Activated naive CD4-positive, alpha-beta T cell treated with anti-CD3 and anti-CD28 coated beads for 36 hours (primary cell): ENCODE measurements at places on chromosomes 4 and X. TPM values are rescaled to one million over a fixed set of nuclear protein-coding genes. Genes with fewer than 3 reads are reported as not detected.

SNCA gene
- total RNA-seq, result 1.1 TPM

- no peak overlapping the region for H3K4me3 ChIP-seq
- no peak overlapping the region for H3K27ac ChIP-seq
- H3K4me1 ChIP-seq, result no peaks in the 10 kb centered on the region
- H3K27me3 ChIP-seq, result no peaks in the 10 kb centered on the region
These were observed 29.1 kb upstream of the TRO start for GRCh38 chrX:54891573-54891972.

DNA sequence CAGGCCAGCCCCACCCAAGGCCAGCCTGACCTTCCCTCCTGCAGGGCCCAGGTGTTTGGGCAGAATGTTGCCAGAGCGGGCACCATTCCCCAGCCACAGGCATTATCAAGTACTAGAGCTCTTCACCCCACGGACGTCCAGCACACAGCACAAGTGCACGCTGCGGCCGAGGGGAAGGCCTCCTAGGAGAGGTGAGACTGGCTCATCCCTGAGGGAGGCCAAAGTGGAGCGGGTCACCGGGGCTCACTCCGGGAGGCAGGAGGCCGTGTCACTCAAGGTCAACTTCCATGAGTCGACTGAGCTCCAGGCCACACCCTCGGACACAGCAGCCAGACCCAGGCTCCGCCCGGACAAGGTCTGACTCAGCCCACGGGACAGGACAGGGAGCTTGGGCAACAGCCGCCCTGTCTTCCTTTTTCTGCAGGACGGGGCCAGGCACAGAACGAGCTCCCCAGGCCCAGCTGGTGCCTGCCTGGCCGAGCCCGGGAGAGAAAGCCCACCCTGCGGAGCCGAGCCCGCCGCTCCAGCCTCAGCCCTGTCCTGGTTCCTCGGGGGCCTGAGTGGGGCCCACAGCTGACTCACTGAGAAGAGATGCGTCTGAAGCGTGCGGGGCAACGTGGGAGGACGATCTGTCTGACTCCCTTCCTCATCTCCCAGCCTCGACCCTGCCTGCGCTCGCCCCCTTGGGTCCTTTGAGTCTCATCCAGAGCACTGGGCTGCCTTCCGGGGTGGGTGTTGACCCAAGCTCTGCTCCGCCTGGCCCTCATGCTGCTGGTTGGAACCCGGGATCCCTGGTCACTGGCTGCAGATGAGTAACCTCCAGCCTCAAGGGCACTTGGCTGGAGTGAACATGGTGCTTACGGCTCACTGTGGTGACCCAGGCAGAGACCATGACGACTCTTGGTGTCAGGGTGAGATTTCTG, 1.6 kb downstream of the SLC49A3 start:
- H3K36me3 ChIP-seq, result no peaks in the 10 kb centered on the region
- no peak overlapping the region for H3K4me3 ChIP-seq
- H3K27me3 ChIP-seq, result peaks cover 19% of the 10 kb centered on the region
- H3K4me1 ChIP-seq, result no peaks in the 10 kb centered on the region

DNA sequence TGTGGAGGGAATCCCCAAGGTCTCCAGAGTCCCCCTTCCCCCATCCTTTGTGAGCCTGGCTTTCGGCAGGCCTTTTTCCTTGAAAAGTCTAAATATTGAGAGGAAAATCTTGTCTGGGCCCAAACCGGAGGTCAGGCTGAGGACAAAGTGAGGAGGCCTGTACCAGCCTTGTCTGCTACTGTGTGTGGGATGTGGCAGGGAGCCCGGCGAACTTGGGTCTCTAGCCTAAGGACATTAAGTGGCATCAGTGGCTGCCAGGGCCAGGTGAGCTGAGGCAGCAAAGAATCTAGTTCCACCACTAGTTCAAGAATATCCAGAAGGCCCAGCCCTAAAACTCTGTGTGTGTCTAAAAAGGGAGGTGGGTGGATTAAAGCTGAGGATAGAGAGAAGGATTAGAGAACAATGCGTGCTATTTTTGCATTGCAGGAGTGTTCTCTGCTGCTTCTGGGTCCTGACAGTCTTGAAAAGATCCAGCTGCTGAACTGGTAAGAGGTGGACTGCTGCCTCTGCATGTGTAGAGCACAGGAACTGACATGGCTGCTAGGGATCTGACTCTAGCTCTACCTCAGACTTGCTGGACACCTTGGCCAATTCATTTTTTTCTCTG, 1.2 kb upstream of the AMER1 start:
- peak overlapping the region; percentile 79 for H3K4me3 ChIP-seq
- H3K27ac ChIP-seq, result peak overlapping the region; percentile 91
- H3K36me3 ChIP-seq, result no peaks in the 10 kb centered on the region
- no peak for DNase-seq

DNA sequence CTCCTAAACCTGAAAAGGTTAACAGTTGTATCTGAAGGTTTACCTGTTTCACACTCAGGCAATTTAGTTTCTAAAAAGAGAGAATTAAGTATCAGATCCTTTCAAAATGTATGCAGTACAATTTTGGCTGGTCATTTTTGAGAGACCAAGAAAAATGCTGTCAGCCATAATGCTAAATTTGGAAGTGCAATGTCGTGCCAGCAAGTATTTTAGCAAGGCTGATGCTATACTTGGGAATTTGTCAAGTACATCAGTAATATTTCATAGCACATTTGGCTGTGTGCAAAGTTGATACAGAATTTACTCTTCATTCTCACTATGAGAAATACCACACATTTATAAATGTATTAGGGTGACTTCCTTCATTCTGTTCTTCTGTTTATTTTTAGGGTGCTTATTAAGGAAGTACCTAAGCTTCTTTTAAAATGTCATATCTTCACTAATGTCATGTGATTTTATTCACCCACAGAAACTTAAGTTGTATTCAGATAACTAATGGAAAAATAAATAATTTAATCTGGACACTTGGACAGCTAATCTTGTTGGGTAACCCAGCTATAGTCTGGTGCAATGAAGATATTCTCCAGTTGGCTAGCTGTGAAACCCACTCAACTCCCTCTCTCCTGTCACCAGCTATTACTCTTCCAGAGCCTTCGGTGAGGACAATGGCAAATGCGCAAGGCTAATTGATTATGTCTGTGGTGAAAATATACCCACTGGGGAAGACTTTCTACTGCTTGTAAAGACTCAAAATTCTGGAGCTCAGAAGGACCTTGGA, 84.2 kb upstream of the TLL1 start:
- H3K4me3 ChIP-seq, result no peak overlapping the region
- no peak for DNase-seq
- H3K27ac ChIP-seq, result no peak overlapping the region
- H3K36me3 ChIP-seq, result no peaks in the 10 kb centered on the region
- no peaks in the 10 kb centered on the region for H3K4me1 ChIP-seq

GRCh38 chr4:115844180-115844579, 730.8 kb upstream of the NDST4 start:
- H3K4me3 ChIP-seq, result no peak overlapping the region
- no peak overlapping the region for H3K27ac ChIP-seq
- H3K36me3 ChIP-seq, result no peaks in the 10 kb centered on the region
- no peak for DNase-seq

CT45A5 gene
- not detected for total RNA-seq

CSAG3 gene
- 0.74 TPM for total RNA-seq

DNA sequence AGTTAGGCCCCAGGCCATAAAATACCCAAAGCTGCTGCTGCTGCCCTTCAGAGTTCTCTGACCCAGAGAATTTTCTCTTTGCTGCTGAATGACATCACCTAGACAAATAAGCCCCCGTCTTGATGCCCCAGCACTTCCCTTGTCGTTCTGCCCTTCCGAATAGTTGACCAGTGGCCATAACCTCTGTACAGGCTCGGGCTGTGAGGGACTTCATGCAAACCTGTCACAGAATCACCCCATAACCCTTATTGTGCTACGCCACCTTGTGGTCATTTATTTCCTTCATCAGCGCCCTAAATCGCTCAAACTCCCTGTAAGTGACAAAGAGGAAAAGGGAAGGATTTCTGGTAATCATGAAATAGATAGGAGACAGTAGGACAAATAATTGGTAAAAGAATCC, 18.8 kb downstream of the SPACA5 start:
- H3K4me1 ChIP-seq, result peaks cover 10% of the 10 kb centered on the region
- no peak overlapping the region for H3K4me3 ChIP-seq
- peak; percentile 52 for DNase-seq
- no peaks in the 10 kb centered on the region for H3K36me3 ChIP-seq
- H3K27ac ChIP-seq, result no peak overlapping the region

DNA sequence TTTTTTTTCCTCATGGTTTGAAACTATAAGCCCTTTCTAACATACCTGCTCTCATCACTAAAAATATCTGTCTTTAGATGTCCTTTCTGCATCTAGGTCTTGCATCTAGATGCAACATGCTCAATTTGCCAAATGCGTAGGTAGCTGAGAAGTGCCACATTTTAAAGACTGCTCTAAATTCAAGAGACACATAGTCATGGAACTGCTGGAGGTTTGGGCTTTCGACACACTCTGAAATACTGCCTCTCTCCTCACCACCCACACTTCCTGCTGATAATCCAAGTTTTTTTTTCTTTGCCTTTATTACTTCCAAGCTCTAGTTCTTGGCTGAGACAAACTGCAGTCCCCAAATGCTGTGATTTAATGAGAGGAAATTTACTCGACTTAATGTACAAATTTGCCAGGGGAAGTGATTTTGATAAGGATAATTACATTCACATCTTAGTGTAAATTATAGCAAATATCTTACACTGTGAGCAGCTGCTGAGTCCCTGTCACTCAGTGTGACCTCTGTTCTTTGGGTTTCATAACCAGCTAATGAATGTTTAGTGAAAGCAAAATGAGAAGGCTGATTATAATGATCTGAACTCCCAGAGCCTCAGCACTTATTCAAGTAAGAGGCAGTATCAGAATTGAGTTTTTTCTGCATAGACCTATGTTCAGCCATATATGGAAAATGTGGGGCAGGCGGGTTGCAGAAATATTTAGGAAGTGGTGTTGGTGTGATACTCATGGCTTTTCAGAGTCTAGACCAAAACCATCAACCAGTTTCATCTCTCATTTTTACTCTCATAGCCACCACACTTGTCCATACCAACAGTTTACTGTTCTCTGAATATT, 31.3 kb downstream of the DRD5 start:
- H3K36me3 ChIP-seq, result no peaks in the 10 kb centered on the region
- no peak overlapping the region for H3K27ac ChIP-seq
- no peak for DNase-seq
- H3K4me3 ChIP-seq, result no peak overlapping the region

DNA sequence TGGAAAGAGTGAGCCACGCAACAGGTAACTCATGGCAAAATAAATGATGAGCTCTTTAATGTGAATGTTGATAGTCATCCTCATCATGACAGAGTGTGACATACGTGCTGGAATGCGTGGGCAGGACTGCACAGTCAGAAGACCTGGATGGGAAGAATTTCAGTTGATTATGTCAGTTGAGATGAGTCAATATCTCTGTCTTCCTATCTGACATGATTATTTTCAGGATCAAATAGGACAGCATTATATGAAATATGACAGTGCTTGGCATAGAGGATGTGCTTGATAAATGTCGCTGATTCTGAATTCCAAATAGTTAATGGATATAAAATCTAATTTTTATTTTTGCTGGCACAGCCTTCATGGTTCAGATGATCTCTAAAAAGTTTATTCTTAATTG, 95.1 kb downstream of the IL15 start:
- DNase-seq, result no peak
- H3K4me1 ChIP-seq, result no peaks in the 10 kb centered on the region
- no peaks in the 10 kb centered on the region for H3K27me3 ChIP-seq
- H3K4me3 ChIP-seq, result no peak overlapping the region
- H3K36me3 ChIP-seq, result no peaks in the 10 kb centered on the region

DNA sequence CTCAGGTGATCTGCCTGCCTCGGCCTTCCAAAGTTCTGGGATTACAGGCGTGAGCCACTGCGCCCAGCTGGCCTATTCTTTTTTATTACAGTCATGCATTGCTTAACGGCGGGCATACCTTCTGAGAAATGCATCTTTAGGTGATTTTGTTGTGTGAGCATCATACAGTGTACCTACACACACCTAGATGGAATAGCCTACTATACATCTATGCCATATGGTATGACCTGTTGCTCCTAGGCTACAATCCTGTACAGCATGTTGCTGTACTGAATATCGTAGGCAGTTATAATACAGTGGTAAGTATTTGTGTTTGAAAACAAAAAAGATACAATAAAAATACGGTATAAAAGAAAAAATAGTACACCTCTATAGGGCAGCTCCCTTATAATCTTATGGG, 6.0 kb downstream of the STAG2 start:
- no peak overlapping the region for H3K4me3 ChIP-seq
- H3K4me1 ChIP-seq, result peaks cover 66% of the 10 kb centered on the region
- no peak for DNase-seq

DNA sequence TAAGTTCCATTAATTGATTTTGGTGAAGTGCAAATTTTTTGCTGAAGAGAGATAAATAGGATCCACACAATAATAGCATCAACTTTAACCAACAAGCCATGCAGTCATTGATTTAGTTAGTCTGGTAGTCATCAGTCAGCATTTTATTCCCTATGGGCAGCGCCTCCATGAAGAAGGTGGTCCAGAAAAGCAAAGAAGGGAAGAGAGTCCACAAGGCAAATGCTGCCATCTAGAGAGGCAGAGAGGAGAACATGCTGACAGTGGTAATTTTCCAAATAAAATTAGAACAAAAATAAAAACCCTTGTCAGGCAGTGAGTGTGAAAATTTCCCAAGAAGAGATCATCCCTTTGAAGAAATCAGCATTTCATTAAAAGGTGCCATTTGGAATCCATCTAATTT, 366.7 kb upstream of the FAM241A start:
- no peaks in the 10 kb centered on the region for H3K4me1 ChIP-seq
- no peaks in the 10 kb centered on the region for H3K27me3 ChIP-seq
- H3K4me3 ChIP-seq, result no peak overlapping the region
- DNase-seq, result no peak

GRCh38 chr4:4762909-4763821, 96.3 kb upstream of the MSX1 start:
- peaks cover 7% of the 10 kb centered on the region for H3K27me3 ChIP-seq
- no peak overlapping the region for H3K4me3 ChIP-seq
- peak; percentile 66 for DNase-seq
- H3K27ac ChIP-seq, result no peak overlapping the region

GRCh38 chr4:27149541-27150212, 289.0 kb downstream of the STIM2 start:
- no peaks in the 10 kb centered on the region for H3K36me3 ChIP-seq
- peaks cover 8% of the 10 kb centered on the region for H3K27me3 ChIP-seq
- H3K4me1 ChIP-seq, result no peaks in the 10 kb centered on the region
- H3K4me3 ChIP-seq, result no peak overlapping the region
- no peak for DNase-seq
- no peak overlapping the region for H3K27ac ChIP-seq

DNAAF6 gene
- total RNA-seq, result not detected

DNA sequence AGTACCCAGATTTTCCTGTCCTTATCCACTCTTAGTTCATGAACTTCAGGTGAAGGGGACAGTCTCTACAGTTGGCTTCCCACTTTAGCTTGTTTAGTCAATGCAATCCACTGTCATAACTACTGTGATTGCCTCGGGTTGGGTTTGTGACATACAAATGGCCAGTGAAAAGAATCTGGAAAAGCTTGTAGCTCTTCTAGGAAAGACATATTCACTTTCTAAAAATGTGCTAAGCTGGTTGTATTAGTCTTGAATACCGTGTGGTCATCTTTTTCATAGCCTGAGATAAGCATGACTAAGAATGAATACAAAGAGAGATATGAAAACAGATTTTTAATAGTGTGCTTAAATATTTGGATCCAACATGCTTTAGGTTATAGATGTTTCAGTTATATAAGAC, 1443.5 kb upstream of the IGFBP7 start:
- no peak overlapping the region for H3K27ac ChIP-seq
- no peak overlapping the region for H3K4me3 ChIP-seq
- no peaks in the 10 kb centered on the region for H3K4me1 ChIP-seq
- no peak for DNase-seq
- no peaks in the 10 kb centered on the region for H3K27me3 ChIP-seq
